ENCODE measurements at places on chromosomes 3 and 15.

GRCh38 chr3:132245552-132246142 lies 71.6 kb upstream of the ACP3 start:
- no peaks in the 10 kb centered on the region for H3K4me1 ChIP-seq
- DNase-seq = no peak
- no peak overlapping the region for H3K4me3 ChIP-seq

DNA sequence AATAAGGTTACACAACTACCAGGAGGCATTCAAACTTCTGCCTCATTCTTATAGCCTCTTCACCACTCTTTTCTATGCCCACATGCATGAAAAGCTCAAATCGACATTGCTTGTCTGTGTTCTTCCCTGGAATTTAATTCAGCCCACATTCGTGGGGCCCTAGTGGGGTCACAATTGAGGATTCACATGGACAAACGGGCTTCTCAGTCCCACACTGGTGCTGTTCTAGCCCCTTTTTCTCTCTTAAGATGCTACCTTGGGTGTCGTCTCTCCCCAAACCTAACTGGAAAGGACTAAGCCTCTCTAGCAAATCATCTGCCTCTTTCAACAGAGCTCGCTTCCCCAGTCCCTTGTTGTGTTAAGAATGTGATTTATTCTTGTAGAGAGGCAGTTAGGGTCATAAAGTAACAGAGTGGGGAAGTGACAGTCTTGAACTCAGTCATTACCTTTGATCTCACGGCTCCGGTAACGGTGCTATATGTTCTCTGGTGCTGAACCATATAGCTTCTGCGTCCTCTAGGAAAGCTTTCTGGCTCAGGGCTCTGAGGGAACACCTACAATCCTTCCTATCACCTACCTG lies 4.9 kb downstream of the LPP start:
- H3K4me1 ChIP-seq = peaks cover 26% of the 10 kb centered on the region
- no peaks in the 10 kb centered on the region for H3K27me3 ChIP-seq
- no peak overlapping the region for H3K27ac ChIP-seq
- no peak for DNase-seq

DNA sequence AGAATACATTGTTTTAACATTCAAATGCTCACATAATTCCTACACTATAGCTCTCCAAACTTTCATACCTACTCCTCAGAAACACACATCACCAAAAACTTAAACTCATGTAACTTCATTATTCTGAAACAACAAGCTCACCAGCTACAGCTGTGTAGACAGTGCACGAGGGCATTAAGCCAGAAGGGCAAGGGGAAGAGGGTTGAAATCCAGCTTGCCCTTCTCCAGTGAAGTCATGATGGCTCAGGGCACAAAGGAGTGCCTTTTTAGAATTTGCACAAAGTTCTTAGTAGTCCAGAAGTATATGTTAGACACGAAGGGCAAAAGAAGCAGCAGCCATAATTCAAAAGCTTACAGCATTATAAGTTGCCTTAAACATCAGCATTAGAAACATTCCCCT lies 8.6 kb downstream of the SLC12A6 start:
- no peaks in the 10 kb centered on the region for H3K4me1 ChIP-seq
- no peaks in the 10 kb centered on the region for H3K36me3 ChIP-seq
- H3K4me3 ChIP-seq = no peak overlapping the region
- no peaks in the 10 kb centered on the region for H3K27me3 ChIP-seq
- H3K27ac ChIP-seq = no peak overlapping the region

- DNase-seq = no peak
- H3K4me3 ChIP-seq = no peak overlapping the region
- no peaks in the 10 kb centered on the region for H3K36me3 ChIP-seq
- H3K27me3 ChIP-seq = peaks cover 30% of the 10 kb centered on the region
- peaks cover 24% of the 10 kb centered on the region for H3K4me1 ChIP-seq
- H3K27ac ChIP-seq = no peak overlapping the region
Observed at GRCh38 chr15:89749054-89749453, 2.0 kb downstream of the MESP1 start.

GRCh38 chr3:33385423-33385822 lies 54.8 kb downstream of the UBP1 start:
- DNase-seq = no peak
- no peak overlapping the region for H3K27ac ChIP-seq
- H3K4me3 ChIP-seq = no peak overlapping the region

- H3K4me1 ChIP-seq = peaks cover 10% of the 10 kb centered on the region
- peak overlapping the region; percentile 59 for H3K27ac ChIP-seq
- no peaks in the 10 kb centered on the region for H3K27me3 ChIP-seq
- no peak for DNase-seq
Observed at GRCh38 chr3:177590826-177591225, 393.5 kb upstream of the TBL1XR1 start.

- H3K4me1 ChIP-seq = no peaks in the 10 kb centered on the region
- no peaks in the 10 kb centered on the region for H3K36me3 ChIP-seq
- no peak overlapping the region for H3K27ac ChIP-seq
- no peaks in the 10 kb centered on the region for H3K27me3 ChIP-seq
- DNase-seq = no peak
Observed at GRCh38 chr15:38758043-38758442, 193.4 kb upstream of the RASGRP1 start.
